NCI-H187 treated with DMSO at 0.1 percent for 48 hours (cell line): ENCODE measurements at places on chromosomes 6 and 20.

GRCh38 chr6:52385074-52385473 is 23.1 kb downstream of the PAQR8 start:
- no peak for DNase-seq

DNA sequence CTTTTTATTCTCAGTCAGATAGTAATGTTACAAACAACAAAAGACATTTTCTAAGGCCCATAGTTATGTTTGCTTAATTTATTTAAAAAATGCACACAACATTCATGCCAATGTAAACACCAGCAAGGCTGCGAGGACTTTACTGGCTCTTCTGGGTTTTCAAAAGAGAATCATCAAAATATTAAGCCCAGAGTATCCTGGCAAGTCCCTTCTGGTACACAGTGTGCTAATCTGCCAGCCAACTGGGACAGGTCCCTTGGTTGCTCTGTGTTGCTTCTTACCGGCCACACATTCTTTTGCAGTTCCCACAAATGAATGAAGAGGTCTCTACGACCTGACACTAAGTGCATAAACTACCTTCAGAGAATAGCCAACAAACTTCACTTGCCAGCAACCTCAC is 42.6 kb upstream of the SPDEF start:
- no peak for DNase-seq

DNA sequence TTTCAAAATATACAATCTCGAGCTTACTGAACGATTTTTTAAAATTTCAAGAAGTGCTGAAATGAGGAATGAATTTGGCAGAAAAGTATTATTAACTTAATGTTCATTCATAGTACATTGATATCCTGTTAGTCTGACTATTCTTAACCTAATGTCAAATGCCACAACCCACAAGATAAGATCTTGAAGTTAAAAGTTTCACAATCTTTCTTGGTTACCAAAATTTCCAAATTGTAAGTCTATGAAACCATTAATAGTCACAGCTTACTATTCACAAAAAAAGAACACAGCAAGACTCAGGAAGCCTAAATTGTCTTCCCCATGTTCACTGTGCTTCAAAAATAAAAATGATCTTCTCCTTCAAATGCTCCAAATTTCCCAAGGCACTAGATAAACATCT is 71.3 kb downstream of the HACE1 start:
- no peak for DNase-seq

- DNase-seq, result no peak
Measured at GRCh38 chr20:58755766-58756449, 63.3 kb downstream of the NPEPL1 start.

- no peak for DNase-seq
Measured at GRCh38 chr6:135703007-135703406, 148.5 kb upstream of the PDE7B start.

DNA sequence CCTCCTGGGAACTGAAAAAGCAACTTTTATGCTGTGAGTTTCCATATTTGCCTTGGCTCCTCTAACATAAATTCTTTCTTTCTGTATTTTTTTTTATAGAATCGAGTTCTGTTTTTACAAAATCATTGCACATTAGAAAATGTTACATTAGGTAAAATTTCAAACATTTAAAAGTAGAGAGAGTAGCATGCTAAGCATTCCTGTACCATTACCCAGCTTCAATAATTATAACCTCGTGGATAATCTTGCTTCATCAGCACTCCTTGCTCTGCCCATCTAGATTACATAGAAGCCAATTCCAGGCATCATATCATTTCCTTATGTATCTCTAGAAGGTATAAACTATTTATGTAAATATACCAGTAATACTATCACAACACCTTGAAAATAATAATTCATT is 15.4 kb upstream of the FBXO30 start:
- DNase-seq, result no peak

GRCh38 chr6:2731281-2731909 is 19.3 kb downstream of the MYLK4 start:
- DNase-seq, result no peak

DNA sequence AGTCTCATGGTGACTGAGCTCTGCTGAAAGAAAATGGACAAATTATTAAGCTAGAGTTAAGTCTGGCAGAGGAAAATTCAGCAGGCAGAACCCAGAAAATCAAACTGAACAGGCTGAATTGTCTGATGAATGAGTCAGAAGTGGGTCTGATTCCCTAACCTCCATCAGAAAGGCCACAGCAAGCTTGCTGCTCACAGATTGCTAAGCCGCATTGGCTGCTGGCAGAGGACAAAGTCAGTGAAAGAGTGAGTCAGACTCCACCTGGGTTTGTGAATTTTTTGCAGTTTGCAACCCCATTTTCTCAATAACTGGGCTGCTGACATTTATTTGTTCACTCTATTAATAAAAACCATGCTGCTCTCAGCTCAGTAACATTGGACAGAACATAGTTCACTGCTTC is 191.3 kb downstream of the EPM2A start:
- DNase-seq, result no peak

DNA sequence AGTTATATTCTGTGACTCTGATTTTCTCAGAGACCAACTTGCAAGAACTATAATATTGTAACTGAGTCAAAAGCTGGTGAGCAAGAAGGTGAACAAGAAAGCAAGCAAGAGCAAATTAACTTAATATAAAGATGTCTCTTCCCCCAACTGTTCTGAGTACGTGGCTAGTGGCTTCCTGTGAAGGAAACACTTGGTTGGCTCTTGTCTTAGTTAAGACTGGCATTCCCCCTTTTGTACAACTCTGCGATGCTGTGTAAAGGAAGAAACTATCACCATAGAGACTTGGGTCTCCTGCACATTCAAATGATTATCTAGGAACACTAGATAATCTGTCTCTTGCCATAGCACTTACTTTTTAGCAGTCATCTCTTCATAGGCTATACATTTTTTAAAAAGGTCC is 47.3 kb upstream of the TNFAIP3 start:
- DNase-seq, result no peak

DNA sequence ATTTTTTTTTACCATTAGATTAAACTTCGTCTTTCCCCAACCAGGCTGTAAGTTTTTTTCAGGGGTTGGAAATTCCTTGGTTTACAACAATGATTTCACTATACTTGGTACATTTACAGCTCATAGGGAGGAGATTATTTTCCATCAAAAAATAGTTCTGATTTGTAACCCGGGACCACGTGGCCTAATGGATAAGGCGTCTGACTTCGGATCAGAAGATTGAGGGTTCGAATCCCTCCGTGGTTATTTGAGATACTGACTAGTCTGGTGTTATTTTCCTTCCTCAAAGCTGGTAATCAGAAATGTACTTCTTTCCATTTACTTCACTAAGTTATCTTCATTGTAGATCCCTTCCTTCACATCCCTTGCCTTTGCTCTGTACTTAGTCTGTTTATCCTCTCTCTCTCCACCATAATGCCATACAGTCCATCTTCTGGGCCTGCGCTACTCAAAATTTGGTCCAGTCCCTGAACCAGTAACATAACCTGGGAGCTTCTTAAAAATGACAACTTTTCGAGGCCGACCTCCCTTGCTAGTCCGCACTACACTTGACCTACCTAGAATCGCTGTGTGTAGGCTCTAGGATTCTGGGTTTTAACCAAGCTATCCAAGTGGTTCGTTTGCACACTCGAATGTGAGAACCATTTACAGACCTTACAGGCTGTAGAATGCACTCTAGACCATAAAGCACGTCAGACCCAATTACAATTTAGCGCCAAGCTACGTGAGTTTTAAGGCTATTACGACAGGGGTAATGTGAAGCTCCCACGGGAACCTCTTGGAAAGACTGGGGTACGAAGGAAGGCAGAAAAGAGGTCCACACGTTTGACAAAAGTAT is 42.1 kb upstream of the BTN3A2 start:
- peak; percentile 32 for DNase-seq

GRCh38 chr6:13044390-13044789 is 283.9 kb downstream of the TBC1D7 start:
- DNase-seq, result no peak
